Muscle of leg (tissue), 16 donors: ENCODE measurements at places on chromosomes 2 and 18. TPM values are rescaled to one million over a fixed set of nuclear protein-coding genes. Genes with fewer than 3 reads are reported as not detected.
A peak's percentile ranks its signal among the peaks of the same experiment; 100 is the strongest.

DNA sequence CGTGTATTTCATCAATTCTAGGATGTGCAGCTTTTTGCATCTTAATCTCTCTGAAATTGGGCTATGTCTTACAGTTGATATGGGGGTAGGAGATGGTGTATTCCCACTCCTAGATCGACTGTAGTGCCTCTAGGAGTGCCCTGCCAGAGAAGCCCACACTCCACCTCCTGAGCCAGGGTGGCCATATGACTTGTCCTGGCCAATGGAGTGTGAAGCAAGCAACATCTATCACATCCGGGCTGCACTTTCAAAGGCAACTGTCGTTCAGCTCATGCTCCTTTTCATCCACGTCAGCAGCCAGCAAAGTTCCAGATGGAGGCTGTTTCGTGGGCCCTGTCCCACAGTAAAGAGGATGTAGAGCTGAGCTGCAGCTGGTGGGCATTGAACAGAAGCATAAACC is 149.4 kb upstream of the SLC1A4 start:
- peak; percentile 46 for DNase-seq

GRCh38 chr2:39839261-39839848 is 60.3 kb upstream of the THUMPD2 start:
- DNase-seq, result no peak

DNA sequence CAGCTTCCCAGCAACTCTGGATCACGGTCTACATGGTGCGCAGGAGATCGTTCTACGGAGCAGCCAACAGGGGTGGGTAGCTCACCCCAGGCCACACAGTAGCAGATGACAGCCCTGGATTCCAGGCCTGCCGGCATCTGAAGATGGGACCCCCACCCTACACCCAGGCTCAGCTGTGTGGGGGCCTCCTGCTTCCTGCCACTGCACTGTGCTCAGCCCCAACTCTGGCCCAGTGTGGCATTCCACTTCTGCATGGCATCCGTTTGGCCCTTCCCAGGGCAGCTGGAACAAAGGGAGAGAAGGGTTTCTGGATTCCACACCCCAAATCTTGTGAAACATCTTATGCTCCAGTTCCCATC is 9.1 kb downstream of the PER2 start:
- DNase-seq, result no peak

- DNase-seq, result no peak
These were observed 132.0 kb downstream of the ZNF804A start for GRCh38 chr2:184730288-184730687.

DNA sequence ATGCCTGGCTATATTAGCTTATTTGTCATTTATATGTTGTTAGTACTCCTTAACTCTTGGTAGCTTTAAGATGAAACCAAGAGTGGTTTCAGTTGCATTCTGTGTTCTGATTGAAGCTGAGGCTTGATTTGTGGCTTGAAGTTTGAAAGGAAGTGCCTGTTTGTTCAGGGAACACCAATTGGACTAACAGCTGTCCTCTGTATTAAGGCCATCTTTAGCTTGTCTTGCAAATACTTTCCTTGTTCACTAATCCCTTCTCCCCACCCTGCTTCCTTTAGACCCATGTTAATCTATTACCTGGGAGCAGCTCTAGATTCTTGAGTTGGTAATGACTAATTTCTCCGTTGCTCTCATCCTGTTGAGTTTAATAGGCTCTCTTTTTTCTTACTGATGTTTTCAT is 13.4 kb downstream of the ITGA6 start:
- DNase-seq, result no peak

GRCh38 chr2:182667315-182667695 is 48.8 kb upstream of the DNAJC10 start:
- DNase-seq, result no peak

GRCh38 chr2:100273387-100273786 is 48.9 kb downstream of the LONRF2 start:
- no peak for DNase-seq

DNA sequence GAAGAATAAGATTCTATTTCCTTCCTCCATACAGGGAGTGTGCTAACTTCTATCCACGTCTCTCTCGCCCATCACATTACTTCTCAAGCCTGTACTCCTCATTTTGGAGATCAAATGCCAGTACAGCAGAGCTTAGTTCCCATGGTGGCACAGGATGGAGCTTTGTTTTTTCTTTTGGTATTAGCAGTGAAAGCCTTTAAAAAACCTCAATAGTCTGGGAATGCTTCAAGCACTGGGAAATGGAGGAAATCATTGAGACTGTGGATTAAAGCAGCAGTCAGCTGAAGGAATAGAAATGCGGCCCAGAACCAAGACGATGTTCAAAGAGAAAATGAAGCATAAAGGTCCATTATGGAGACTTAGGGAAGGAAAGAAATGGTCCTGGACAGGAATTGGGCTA is 102.3 kb downstream of the NRXN1 start:
- DNase-seq, result no peak

DNA sequence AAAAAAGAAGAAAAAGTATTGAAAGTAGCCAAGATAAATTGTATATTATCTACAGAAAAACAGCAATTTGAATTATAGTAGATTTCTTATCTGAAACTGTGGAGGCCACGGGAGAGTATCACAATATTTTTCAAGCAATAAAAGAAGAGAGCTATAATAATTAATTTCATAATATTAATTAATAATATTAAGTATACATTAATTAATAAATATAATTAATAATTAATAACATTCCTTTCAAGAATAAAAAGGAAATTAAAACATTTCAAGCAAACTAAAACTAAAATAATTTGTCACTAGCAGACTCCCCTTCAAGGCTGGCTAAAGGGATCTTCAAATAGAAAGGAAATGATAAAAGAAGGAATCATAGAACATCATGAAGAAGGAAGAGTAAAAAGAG is 372.7 kb upstream of the KYNU start:
- DNase-seq, result no peak

DNA sequence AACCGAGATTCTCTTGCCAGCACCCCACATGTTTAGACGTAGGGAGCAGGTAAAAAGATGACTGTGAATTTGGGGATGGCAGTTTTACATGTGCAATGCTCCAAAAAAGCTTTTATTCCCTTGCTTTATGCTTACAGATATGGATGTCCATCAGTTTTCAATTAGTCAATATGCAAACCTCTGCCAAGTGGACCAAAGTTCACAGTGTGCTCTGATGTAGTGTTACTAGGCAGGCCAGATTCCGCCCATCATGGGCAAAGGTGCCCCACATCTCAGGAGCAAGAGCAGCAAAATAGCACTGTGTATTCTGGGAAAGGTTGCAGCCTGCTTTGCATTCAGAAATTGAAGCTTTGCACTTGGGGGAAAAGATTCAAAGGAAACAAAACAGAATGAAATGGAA is 329.7 kb upstream of the ZEB2 start:
- peak; percentile 12 for DNase-seq

GRCh38 chr18:46485675-46486194 is 171.3 kb downstream of the LOXHD1 start:
- no peak for DNase-seq

DNA sequence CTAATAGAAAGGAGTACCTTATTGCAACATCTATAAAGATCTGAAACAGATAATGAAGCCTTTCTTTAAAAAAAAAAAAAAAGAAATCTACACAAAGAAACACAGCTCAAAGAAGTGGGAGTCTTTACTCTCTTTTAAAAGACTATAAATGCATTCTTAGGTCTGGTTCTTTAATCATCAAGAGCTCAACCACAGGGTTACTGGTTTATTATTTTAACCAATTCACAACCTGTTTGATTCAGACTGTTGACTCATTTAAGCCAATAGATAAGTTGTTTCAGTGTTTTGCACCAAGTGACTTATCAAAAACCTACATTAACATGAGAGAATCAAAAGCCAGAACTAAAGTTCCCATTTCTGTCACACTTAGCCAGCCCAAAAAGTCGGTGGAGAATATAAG is 93.1 kb downstream of the TCF4 start:
- DNase-seq, result no peak

- no peak for DNase-seq
These were observed 89.1 kb downstream of the HS1BP3 start for GRCh38 chr2:20561637-20562454.

DNA sequence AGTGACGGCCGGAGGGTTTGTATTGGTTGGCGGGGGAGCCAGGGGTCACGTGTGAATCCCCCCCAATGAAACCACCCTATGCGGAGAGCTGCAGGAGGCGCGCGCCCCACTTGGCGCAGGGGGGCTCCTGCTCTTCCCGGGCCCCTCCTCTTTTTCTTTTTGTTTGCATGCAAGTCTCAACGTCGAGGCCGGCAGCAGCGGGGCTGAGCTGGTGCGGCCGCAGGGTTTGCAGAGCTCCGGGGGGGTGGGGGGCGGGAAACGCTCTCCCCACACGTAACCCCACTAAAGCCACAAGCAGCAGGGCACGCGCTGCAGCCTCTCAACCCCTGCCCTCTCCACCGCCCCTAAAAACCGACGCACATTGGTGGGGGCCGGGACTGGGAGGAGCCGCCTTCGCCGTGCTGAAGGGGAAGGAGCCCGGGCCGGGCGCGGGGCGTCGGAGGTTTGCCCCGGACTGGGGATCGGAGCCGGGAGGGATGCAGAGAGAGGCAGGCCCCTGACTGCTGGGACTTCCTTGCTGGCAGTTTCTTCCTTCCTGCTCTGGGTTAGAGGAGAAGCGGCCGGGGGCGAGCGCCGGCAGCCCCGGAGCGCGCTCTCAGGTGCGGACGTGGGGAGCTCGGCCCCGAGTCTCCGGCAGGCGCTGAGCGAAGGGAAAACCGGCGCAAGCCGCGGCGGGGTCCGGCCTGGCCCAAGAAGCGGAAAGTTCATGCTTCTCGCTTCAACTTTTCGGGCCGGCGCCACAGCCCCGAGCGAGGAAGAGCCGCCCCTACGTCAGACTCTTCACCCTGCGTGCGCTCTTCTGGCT is 864 bp downstream of the LBH start:
- peak; percentile 86 for DNase-seq

- no peak for DNase-seq
These were observed 5.4 kb downstream of the CHMP3 start for GRCh38 chr2:86557836-86558235.

GRCh38 chr2:165863810-165864261 is 69.8 kb upstream of the GALNT3 start:
- DNase-seq, result peak; percentile 36

- no peak for DNase-seq
These were observed 53.0 kb upstream of the ASAP2 start for GRCh38 chr2:9153643-9153980.

- DNase-seq, result no peak
These were observed 109.3 kb downstream of the ADCYAP1 start for GRCh38 chr18:1013951-1014350.

GRCh38 chr2:204849892-204850291 is 304.6 kb downstream of the PARD3B start:
- DNase-seq, result no peak

The TYMS gene
- total RNA-seq, result 19.7 TPM

The ANKRD44 gene
- total RNA-seq, result 26.3 TPM

The STON1 gene
- total RNA-seq, result 10.0 TPM

The ARHGAP25 gene
- total RNA-seq, result 3.1 TPM

The LRATD1 gene
- 4.8 TPM for total RNA-seq

The MAPK4 gene
- 4.7 TPM for total RNA-seq

The MGAT4A gene
- 7.5 TPM for total RNA-seq

The PRKRA gene
- total RNA-seq, result 51.7 TPM

The ATP8B1 gene
- 5.2 TPM for total RNA-seq

The TMEM247 gene
- total RNA-seq, result not detected

The GKN1 gene
- total RNA-seq, result 0.09 TPM

The LRRTM4 gene
- total RNA-seq, result 2.3 TPM

The SH3RF3 gene
- 2.7 TPM for total RNA-seq

The KLHL29 gene
- total RNA-seq, result 4.7 TPM

The RNF25 gene
- 20.2 TPM for total RNA-seq

The DLX1 gene
- 0.09 TPM for total RNA-seq

The TNFAIP6 gene
- total RNA-seq, result 15.4 TPM

The AKAIN1 gene
- total RNA-seq, result 0.18 TPM
